ENCODE measurements at places on chromosomes 4 and X.
A peak's percentile ranks its signal among the peaks of the same experiment; 100 is the strongest.

GRCh38 chr4:186300659-186301390 lies 34.8 kb downstream of the F11 start:
- DNase-seq: no peak

DNA sequence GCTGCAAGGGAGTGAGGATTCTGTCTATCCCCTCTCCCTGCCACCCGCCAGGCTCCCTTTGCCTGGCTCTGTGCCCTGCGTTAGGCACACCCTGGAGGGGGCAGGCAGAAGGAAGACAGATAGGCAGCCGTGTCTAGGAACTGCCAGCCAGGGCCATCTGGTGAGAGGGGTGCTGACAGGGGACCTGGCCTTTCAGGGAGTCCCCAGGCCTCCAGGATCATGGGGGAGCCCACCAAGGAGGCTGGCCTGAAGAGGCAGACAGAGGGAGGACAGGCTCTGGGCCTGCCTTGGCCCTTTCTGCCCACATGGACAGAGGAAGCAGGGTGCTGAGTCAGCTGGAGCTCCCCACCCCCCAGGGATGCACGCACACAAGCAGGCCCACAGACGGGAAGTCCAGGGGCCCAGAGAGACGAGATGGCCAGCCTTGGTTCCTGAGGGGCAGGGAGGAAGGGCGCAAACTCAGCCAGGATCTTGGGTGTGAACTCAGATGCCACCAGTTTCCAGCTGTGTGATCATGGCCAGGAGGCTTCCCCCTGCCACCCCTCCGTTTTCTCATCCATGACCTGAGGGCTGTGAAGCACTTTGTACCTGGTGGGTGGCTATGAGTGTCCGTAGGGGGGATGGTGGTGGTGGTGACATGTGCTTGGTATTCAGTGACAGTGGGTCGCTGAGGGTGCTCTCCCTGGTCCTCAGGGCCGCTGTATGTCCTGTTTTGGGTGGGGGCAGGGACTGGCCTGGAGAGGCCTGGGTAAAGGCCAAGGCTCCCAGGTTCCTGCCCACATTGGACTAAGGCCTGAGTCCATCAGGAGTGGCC lies 1.8 kb downstream of the SH3BP2 start:
- DNase-seq: no peak

DNA sequence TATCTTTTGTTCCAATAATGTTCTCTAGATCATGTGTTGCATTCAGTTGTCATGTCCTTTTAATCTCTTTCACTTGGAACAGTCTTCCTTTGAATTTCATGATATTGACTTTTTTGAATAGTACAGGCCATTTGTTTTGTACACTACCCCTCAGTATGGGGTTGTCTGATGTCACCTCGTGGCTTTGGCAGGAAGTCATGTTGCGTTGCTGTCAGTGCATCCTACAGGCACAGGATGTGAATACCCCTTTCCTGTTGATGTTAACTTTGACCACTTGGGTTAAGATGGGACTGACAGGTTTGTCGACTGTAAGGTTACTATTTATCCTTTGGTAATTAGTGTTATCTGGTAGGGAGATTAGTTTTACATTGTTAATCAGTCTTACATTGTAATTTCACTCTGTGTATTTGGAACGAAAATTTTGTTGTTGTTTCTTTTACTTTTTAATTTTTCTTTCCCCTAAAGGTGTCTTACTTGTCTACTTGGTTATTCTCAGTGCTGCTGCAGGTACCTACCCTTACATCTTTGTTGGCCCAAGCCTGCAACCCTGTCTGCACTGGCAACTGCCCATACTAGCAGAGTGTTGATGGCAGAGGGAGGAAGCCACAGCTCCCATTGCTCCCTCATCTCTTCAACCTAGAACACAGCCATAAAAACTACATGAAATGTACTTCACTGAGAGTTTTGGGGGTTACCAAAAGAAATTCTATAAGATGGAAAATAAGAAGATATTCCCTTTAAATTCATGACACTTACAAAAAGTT lies 14.7 kb upstream of the ATP8A1 start:
- peak; percentile 21 for DNase-seq

DNA sequence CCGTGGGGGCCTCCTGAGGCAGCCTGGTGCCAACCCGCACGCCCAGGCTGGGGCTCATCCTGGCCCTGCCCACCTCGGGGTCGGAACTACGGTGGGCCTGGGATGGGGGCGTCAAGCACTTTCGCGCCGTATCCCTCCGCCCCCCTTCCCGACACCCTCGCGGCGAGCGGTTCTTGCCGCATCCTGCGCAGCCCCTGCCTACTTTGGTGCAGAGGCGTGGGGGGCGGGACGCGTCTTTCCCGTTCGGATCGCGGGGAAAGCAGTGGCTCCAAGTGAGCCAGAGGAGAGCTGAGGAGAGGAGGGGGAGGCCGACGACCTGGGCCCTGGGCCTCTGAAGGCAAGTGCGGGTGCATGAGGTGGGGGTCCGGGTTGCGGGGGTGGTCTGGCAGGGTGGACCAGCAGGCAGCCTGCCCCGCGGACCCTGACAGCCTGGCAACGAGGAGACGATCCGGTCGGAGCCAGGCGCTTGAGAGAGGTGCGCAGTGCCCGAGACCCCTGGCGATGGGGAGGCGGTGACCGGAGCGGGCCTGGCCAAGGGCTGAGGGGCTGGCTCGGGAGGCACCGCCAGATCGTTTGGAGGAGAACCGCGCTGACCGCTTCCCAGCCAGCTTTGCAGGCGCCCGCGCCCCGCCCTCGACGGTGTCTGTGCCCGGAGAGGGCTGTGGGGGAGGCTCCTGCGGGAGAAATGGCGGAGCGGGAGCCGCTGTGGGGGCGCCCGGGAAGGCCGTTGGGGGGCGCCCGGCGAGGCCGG lies at the start of gene GPRASP2:
Gene GPRASP2, plus strand, starts transcription at position 233 of the 751 bp plus-strand sequence. CDS start 2,422 bp downstream, outside the sequence.
- DNase-seq: no peak

- no peak for DNase-seq
Observed at GRCh38 chr4:24211856-24212255, 322.0 kb upstream of the PPARGC1A start.

DNA sequence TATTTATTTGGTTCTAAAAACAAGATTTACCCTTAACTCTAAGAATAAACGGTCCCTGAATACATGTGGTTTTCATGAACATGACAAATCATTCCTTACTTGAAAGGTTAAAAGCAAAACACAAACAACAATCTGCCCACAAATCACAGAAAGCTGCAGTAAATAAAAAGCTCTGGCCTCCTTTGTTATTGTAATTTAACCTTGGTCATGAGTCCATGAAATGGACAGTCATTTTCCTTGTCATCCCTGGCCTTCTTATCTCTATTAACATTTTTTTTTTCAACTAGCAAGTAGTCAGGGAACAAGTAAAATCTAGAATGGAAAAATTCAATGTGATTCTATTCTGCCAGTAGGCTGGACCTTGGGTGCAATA lies 92.7 kb downstream of the SCD5 start:
- no peak for DNase-seq

- DNase-seq: no peak
Observed at GRCh38 chr4:160136021-160136420, 1033.1 kb downstream of the RAPGEF2 start.

DNA sequence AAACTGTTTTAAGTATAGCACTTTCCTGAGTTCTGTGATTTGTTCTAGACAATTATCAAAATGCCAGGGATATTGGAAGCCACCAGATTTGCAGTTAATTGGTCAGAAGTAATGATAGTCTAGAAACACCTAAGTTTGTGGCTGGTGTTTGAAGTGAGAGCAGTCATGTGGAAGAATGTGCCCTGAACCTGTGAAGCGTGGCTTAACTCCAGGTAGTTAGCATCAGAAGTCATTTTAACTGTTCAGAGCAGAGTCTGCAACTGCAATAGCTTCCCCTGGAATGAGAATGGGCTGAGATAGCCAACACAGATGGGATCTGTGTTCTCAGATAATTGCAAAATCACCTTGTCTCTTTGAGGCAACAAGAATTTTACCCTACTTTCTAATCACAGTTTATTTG lies 255.1 kb upstream of the GK2 start:
- DNase-seq: no peak

- DNase-seq: no peak
Observed at GRCh38 chr4:155339588-155339987, 37.2 kb downstream of the MAP9 start.

DNA sequence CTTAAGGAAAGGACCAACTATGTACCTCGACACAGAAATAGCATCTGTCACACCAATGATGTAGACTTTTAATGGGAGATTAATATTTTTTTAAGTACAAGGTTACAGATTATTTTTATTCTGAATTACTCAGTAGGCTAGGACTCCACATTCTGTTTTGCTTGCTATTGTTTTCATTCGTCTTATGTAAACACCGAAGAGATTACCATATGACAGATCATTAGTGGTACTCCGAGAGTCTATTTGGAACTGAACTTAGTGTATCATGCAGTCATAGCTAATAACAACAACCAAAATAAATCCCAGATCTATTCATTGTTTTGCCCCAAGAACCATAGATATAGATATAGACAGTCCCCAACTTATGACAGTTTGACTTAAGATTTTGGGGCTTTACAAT lies 139.7 kb upstream of the SPRY1 start:
- no peak for DNase-seq

GRCh38 chr4:74534936-74535335 lies 90.0 kb downstream of the AREG start:
- DNase-seq: no peak

DNA sequence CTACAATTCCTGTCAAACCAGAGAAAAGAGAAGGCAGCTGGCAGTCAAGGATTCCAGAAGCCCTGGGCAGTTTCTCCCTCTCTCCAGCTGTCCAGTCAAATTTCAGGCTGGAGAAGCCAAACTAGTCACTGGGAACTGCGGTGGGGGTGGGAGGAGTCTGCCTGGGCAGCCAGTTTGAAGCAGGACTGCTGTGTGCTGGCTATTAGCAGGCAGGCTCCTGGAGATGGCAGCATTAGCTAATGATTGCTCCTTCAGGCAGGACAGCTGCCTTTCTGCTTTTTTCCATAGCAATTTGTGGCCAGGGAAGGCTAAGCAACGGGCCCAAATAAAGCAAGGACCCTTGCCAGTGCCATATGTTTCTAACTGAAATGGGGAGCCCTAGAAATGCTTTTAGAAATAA lies 44.7 kb upstream of the FGF13 start:
- DNase-seq: no peak

DNA sequence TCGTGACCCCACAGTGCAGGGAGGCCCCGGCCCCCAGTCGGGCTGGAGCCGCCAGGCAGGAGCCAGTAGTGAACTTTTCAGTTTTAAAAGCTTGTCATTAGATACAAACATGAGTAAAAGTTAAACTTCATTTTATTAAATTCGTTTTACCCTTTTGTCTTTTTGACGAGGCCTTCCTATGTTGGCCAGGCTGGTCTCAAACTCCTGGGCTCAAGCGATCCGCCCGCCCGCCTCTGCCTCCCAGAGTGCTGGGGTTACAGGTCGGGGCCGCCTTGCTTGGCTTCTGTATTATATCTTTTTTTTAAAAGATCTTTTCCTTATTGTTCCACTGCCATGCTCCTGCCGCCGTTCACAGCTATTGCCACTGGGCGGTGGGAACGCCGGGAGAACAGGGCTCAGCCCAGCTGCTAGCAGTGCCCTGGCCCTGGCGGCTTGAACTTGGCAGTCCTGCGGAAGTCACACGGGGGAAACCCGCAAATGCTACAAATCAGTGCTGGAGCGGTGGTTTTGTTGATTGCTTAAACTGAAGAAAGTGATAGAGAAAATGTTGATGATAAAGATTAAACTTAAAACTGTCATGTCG lies 968 bp upstream of the NELFA start:
- no peak for DNase-seq
